ENCODE measurements at places on chromosomes 2 and 18. TPM values are rescaled to one million over a fixed set of nuclear protein-coding genes. Genes with fewer than 3 reads are reported as not detected.
A peak's percentile ranks its signal among the peaks of the same experiment; 100 is the strongest.

DNA sequence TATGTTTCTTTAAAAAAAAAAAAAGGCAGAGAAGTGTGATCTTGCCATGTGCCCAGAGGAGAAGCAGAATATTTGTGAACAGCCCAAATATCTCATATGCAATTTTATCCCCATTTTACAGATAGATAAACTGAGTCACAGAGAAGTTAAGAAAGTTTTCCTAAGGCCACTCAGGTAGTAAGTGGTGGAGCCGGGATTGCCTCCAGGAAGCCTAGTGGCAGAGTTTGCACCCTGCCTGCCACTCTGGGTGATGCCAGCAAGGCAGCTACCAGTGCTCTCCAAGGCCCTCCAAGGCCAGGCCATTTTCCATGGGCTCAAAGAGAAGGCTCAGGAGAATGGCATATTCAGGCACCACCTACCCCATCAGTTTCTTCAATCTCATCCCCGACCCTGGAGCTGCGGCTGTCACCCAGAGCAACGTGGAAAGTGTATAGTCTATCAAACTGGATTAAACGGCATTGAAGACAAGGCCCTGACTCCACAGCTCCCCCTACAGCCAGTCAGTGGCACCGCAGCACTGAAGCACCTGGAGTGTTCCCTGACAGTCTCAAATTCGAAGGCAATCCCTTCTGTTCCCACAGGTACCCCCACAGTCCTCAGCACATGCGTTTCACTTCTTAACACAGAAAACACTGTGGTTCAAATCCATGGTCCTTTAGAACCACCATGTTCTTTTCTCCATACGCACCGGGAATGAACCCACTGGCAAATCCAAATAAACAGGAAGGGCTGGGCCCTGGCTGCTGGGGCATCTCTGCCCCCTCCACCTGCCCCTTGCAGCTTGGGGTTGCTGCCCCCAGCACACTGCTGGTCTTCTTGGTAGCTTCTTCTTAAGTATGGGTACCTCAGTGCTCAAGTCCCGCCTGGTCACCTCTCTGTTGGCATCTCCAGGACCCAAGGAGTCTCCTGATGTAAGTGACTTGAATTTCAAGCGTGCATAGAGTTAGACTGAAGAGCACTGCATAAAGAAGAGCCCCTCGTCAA is 175.3 kb downstream of the INHBB start:
- DNase-seq: no peak
- no peaks in the 10 kb centered on the region for H3K4me1 ChIP-seq
- H3K27me3 ChIP-seq: no peaks in the 10 kb centered on the region
- H3K36me3 ChIP-seq: no peaks in the 10 kb centered on the region
- no peak overlapping the region for H3K27ac ChIP-seq

DNA sequence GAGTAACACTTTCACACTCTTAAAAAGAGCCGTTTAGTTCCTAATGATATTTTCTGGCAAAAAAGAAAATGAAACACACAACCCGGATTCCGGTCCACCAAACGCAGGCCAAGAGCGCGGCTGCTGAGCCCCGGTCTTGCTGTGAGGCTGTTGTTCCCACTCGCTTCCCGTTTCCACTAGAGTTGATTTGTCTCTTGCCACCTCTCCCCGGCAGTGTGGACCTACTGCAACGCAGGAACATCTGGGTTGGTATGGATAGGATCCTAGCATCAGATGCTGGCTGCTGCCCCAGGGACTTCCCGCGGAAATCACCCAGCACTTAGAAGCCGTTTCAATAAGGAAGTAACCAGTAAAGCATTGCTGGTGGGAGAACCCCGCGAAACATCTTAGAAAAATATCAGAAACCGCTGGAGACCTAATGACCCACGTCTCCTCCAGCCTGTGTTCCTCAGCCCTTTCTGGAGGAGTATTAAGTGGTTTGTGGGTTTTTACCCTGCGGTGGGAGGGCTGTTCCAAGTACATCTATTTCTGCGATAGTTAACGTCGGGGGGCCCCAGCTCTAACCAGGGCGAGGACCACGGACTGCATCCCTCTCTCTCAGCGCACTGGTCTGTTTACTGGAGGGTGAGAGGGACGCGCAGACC is 939 bp downstream of the DOCK10 start:
- H3K36me3 ChIP-seq: no peaks in the 10 kb centered on the region
- no peak for DNase-seq
- H3K4me3 ChIP-seq: peak overlapping the region; percentile 53
- H3K27ac ChIP-seq: no peak overlapping the region
- peaks cover 12% of the 10 kb centered on the region for H3K27me3 ChIP-seq

GRCh38 chr2:148524519-148524919 is 120.0 kb upstream of the EPC2 start:
- H3K4me1 ChIP-seq: no peaks in the 10 kb centered on the region
- no peak for DNase-seq
- no peaks in the 10 kb centered on the region for H3K36me3 ChIP-seq

DNA sequence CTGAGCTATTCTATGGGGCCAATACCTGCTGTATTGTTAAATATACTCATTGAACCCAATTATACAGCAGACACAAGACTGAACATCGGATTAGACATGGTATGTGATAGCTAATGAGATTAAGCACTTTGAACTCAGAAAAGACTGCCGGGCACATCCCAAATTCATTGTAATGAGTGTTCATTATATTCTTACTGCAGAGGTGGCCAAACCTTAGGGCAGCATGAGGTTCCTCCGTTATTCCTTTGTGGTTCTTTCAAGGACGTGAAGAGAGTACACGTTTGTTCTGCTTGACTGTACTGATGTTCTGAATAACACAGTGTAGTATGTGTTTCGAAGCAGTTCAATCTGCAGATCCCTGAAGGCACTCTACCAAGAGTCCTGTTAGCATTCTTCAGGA is 78.4 kb downstream of the KIF5C start:
- H3K27ac ChIP-seq: no peak overlapping the region
- no peaks in the 10 kb centered on the region for H3K4me1 ChIP-seq
- no peaks in the 10 kb centered on the region for H3K27me3 ChIP-seq
- no peak overlapping the region for H3K4me3 ChIP-seq
- no peaks in the 10 kb centered on the region for H3K36me3 ChIP-seq

DNA sequence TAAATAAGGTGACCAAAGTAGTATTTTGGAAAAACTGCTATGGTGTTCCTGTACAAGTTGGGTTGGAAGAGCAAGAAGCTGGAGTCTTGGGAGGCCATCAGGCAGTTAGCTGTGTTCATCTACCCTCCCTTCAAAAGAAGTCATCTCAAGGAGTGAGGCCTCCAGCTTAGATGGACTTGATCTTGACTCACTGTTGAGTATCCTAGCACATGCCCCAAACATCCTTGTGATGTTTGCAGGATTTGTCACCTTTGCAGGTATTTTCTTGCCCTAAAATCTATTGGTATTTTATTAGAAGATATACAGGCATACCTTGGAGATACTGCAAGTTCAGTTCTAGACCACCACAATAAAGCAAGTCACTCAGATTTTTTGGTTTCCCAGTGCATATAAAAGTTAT is 30.2 kb downstream of the RNMT start:
- no peaks in the 10 kb centered on the region for H3K4me1 ChIP-seq
- no peak overlapping the region for H3K4me3 ChIP-seq
- H3K36me3 ChIP-seq: peaks cover 93% of the 10 kb centered on the region
- DNase-seq: no peak

GRCh38 chr2:9430316-9431293 is 7.2 kb downstream of the CPSF3 start:
- H3K4me3 ChIP-seq: no peak overlapping the region
- DNase-seq: no peak
- no peaks in the 10 kb centered on the region for H3K27me3 ChIP-seq
- H3K27ac ChIP-seq: no peak overlapping the region

GRCh38 chr2:20242727-20243377 is 17.9 kb upstream of the SDC1 start:
- no peak overlapping the region for H3K4me3 ChIP-seq
- H3K27me3 ChIP-seq: no peaks in the 10 kb centered on the region
- no peak overlapping the region for H3K27ac ChIP-seq

- H3K4me1 ChIP-seq: peaks cover 26% of the 10 kb centered on the region
- no peaks in the 10 kb centered on the region for H3K36me3 ChIP-seq
- no peak overlapping the region for H3K4me3 ChIP-seq
- no peak for DNase-seq
These were observed 122.1 kb upstream of the RMDN2 start for GRCh38 chr2:37802899-37803379.

- H3K36me3 ChIP-seq: no peaks in the 10 kb centered on the region
- no peaks in the 10 kb centered on the region for H3K27me3 ChIP-seq
- no peak for DNase-seq
These were observed 1424.9 kb upstream of the NXPH2 start for GRCh38 chr2:140205093-140205492.

DNA sequence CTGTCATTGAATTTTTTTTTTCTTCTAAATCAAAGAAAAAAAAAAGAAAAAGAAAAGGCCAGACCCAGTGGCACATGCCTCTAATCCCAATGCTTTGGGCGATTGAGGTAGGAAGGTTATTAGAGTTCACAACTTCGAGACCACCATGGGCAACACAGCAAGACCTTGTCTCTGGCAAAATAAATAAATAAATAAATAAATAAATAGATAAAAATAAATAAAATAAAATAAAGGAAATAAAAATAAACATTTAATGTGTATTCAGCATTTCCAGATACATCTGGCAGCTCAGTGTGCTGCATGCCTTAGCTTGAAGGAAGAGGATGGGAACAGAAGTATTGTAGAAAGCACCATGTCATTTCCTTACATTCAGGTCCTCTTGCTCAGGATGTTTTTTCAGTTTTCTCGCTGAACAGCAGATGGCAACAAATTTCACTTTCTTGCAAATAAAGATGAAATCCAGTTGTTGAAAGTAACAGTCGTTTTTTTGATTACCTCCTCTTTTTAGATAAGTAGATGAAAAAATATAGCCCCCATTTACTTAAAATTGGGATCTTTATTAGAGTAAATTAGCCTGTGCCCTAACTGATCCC is 25.7 kb upstream of the FAM178B start:
- H3K4me1 ChIP-seq: no peaks in the 10 kb centered on the region
- no peak overlapping the region for H3K27ac ChIP-seq
- no peaks in the 10 kb centered on the region for H3K36me3 ChIP-seq

GRCh38 chr2:239249776-239250175 is 151.0 kb downstream of the HDAC4 start:
- H3K4me3 ChIP-seq: no peak overlapping the region
- H3K4me1 ChIP-seq: peaks cover 82% of the 10 kb centered on the region
- no peaks in the 10 kb centered on the region for H3K27me3 ChIP-seq
- no peaks in the 10 kb centered on the region for H3K36me3 ChIP-seq
- peak overlapping the region; percentile 80 for H3K27ac ChIP-seq

DNA sequence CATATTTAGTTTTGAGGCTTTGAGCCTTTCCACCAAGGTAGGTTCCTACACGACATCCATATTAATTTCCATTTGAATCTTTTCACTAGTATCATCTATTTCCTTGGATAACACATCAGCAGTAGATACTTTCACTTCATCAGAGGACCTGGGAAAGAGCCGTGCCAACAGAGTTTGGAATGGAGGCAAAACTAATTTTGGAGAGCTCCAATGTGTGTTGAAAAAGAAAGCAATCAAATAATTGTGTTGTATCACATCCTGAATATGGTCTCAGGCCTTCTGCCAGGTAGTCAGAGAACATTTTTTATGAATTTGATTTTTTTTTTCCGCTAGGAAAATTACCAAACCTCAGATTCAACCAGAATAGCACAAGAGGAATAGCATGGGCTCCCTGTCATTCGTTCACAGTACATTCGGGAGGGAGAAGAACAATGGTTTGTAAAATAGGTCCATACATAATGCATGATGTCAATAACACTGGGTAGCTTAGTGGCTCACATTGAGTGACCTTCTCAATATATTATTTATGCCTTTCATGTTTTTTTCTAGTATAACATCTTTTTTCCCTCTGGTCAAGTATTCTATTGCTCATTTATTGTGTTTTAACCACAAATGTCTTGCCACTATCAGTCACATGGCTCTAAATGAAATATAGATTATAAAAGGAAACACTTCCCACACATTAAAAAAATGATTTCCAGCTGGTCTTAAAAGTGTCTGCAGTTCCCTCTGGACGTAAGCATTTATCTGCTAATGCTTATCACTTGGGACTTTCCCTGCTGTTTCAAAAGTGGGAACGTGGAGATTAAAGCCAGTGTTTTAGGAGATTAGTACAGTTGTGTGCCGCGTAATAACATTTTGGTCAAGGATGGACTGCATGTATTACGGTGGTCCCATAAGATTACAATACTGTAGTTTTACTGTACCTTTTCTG is 68.6 kb upstream of the RAPH1 start:
- no peak overlapping the region for H3K27ac ChIP-seq
- H3K27me3 ChIP-seq: no peaks in the 10 kb centered on the region
- no peak for DNase-seq
- H3K4me1 ChIP-seq: no peaks in the 10 kb centered on the region
- no peaks in the 10 kb centered on the region for H3K36me3 ChIP-seq

DNA sequence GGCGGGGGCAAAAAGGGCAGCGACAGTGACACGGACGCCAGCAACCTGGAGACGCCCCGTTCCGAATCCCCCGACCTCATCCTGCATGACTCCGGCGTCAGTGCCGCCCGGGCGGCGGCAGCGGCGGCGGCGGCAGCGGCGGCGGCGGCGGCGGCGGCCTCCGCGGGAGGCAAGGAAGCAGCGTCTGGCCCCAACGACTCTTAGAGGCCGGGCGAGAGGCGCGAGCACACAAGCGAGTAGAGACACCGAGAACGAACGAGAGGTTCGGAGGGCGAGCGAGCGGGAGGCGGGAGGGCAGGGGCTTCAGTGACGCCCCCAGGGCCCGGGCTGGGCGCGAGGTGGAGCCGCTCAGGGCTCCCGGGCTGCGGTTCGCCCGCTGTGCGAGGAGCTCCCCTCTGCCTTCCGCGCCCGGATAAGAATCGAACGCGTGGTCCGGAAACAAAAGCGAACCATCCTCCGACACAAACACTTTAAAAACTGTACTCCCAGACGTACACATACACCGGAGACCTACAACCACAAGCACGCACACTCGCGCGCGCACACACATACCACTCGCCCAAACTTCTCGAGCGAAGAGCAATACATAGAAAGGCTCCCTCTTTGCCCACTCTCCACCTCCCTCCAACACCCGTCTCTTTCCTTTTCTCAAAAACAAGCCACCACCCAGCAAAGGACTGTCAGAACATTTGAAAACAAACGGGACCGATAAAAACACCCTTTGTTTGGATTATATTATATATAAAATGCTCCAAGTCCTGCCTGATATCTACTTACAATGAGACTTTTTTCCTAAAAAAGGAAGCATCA is 2.8 kb downstream of the SP9 start:
- no peak for DNase-seq
- H3K27me3 ChIP-seq: peaks cover 32% of the 10 kb centered on the region
- H3K36me3 ChIP-seq: no peaks in the 10 kb centered on the region
- peaks cover 82% of the 10 kb centered on the region for H3K4me1 ChIP-seq

- no peaks in the 10 kb centered on the region for H3K4me1 ChIP-seq
- no peak overlapping the region for H3K27ac ChIP-seq
- no peaks in the 10 kb centered on the region for H3K27me3 ChIP-seq
These were observed 36.0 kb downstream of the SLC14A2 start for GRCh38 chr18:45651275-45651674.

GRCh38 chr2:105669384-105669891 is 75.3 kb upstream of the NCK2 start:
- H3K27ac ChIP-seq: no peak overlapping the region
- H3K4me1 ChIP-seq: peaks cover 15% of the 10 kb centered on the region
- DNase-seq: peak; percentile 39
- no peaks in the 10 kb centered on the region for H3K36me3 ChIP-seq

- H3K27ac ChIP-seq: no peak overlapping the region
- H3K27me3 ChIP-seq: no peaks in the 10 kb centered on the region
- DNase-seq: no peak
- H3K4me3 ChIP-seq: no peak overlapping the region
These were observed 98.0 kb downstream of the ADCYAP1 start for GRCh38 chr18:1002653-1003178.

NMUR1 gene
- 1.2 TPM for total RNA-seq

STAM2 gene
- 25.8 TPM for total RNA-seq

IL1F10 gene
- not detected for total RNA-seq

TUBB8B gene
- total RNA-seq: not detected

DSG4 gene
- not detected for total RNA-seq

RNF144A gene
- 9.6 TPM for total RNA-seq

GKN2 gene
- total RNA-seq: not detected

C2orf74 gene
- 18.7 TPM for total RNA-seq

MYCN gene
- total RNA-seq: 0.83 TPM

TUBA3D gene
- total RNA-seq: not detected
